ENCODE measurements at places on chromosomes 3 and 15.

GRCh38 chr3:23162934-23163333 is 40.2 kb upstream of the UBE2E2 start:
- no peak for DNase-seq

DNA sequence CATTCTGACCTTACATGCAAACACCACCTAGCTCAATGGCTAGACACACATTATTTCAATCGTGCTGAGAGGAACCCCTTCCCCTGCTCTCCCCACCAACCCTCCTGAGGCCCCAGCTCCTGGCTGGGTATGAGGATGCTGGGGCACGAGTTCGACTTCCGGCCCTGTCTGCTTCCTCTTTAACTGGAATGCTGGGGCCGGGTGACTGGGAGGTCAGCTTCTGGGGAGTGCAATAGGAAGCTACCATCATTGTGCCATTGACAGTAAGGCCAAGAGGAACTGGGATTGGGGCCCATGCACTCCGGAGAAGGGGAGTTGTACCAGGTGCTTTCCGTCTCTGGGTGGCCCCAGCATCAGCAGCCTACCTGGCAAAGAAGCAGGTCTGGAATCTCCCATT is 15.6 kb upstream of the TLE3 start:
- DNase-seq, result no peak

DNA sequence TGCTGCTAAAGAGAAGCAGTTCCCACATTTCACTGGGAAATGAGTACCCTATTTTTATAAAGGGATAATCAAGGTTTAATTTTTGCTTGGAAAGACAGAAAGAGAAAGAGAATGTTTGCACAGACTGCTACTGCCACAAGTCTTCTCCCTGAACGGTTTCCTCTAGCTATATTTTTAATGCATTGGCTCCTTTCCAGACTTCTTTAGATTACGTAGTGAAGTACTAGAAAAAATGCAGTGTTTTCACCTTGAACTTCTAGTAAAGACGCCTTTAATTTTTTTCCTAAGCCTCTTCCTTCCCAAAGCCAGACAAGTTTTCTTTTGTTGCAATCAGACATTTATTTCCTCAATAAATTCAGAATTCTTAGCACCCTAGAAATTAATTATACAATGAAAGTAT is 248.3 kb upstream of the CCDC54 start:
- no peak for DNase-seq

GRCh38 chr3:151962352-151962751 is 88.9 kb downstream of the SUCNR1 start:
- no peak for DNase-seq

- DNase-seq, result no peak
These were observed 96.6 kb upstream of the FLNB start for GRCh38 chr3:57911593-57911992.

DNA sequence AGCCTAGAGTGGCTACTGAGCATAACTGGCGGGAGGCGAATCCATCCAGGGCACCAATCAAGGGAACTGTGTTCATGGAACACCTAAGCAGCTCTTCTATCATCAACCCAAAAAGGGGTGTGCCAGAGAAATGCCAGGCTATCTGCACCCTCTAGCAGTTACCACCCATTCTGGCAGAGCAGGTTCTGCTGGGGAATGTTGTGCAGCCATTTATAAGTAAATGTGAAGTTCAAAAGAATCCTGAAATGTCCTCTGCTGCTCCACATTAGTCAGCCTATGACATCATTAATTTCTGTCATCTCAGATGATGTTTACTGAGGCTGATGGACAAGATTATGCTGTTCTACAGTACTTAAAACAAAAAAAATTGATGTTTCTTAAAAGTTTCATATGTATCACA is 7.7 kb downstream of the SKIC8 start:
- DNase-seq, result no peak

DNA sequence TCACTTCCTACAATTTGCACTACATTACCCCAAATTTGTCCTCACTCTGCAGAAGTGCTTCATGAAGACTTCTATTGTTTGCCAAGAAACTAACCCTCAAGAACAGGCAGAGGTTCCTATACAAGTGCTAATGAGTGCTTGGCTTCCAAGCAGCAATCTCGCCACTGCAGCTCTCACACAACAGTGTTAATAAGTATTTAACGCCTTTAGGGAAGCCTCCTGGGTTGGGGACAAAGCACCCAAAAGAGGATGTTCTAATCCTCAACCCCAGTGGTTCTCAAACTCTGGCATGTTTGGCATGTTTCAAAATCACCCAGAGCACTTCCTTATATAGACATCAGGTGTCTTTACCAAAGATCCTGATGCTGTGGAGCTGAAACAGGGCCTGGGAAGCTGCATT is 64.6 kb downstream of the ZIC4 start:
- DNase-seq, result no peak

DNA sequence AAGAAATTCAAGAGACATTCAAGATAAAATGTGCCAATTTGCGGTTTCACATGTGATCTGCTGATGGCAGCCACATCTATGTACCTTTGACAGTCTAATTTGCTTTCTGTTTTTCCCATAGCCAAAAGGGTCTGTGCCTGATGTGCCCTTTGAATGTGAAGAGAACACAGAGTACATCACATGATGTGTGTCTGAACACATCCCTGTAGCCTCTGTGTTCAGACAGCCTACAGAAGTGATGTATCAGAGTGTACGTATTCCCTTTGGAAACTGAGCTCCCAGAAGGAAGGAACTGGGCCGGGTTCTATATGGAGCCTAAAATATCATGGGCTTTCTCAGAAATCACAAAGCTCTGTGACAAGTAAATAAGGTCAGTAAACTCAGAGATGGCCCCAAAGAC is 52.4 kb downstream of the BOC start:
- no peak for DNase-seq

All from SK-MEL-5 (cell line).